Renal cortical epithelial cell (primary cell): ENCODE measurements at places on chromosomes 2 and 18. TPM values are rescaled to one million over a fixed set of nuclear protein-coding genes. Genes with fewer than 3 reads are reported as not detected.

Gene CYTIP
- 0.94 TPM in 1 of 2 replicates, not detected in the other for total RNA-seq

Gene RGPD3
- 0.55 and 1.0 TPM in 2 replicates for total RNA-seq

Gene AKAIN1
- not detected in 2 replicates for total RNA-seq

Gene SERPINB11
- not detected in 2 replicates for total RNA-seq

Gene ALPI
- not detected in 2 replicates for total RNA-seq

Gene PRPF40A
- total RNA-seq = 152 and 205 TPM in 2 replicates

Gene RMDN2
- 5.2 and 18.1 TPM in 2 replicates for total RNA-seq

Gene PRKD3
- total RNA-seq = 68.6 and 69.3 TPM in 2 replicates

Gene TUBA4B
- total RNA-seq = 0.25 TPM in 1 of 2 replicates, not detected in the other

Gene AMER3
- total RNA-seq = not detected in 2 replicates

Gene FZD7
- total RNA-seq = 17.1 and 55.2 TPM in 2 replicates
